ENCODE measurements at places on chromosomes 16 and 17.

DNA sequence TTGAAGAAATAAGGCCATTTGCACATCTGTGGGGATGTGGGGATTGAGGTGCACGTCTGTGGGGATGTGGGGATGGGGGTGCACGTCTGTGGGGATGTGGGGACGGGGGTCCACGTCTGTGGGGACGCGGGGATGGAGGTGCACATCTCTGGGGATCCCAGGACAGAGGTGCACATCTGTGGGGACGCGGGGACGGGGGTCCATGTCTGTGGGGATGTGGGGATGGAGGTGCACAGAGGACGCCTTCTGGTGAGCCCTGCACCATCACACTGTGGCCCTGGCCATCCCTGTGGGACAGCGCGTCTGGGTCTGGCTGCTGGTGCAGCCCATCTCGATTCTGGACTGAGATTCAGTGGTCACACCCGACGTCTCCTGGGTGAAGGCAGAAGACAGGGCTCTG, 161.4 kb downstream of the LAT start:
- DNase-seq, result no peak

GRCh38 chr16:4594433-4595410, 20.0 kb downstream of the UBALD1 start:
- DNase-seq, result no peak

DNA sequence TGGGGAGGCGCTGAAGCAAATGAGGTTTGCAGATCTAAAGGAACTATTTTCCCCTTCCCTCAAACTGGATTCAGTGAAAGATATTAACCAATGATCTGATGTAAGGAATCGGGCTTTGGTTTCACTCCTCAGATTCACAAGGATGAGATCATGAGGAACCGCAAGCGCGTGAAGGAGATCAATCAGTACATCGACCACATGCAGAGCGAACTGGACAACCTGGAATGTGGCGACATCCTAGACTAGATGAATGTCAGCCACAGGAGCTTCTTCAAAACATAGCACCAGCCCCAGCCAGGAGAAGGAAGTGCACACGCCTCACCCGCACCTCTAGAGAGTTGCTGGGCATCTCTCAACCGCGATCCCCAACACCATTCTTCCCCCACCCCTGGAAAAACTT, 22.5 kb downstream of the ATPAF2 start:
- no peak for DNase-seq

DNA sequence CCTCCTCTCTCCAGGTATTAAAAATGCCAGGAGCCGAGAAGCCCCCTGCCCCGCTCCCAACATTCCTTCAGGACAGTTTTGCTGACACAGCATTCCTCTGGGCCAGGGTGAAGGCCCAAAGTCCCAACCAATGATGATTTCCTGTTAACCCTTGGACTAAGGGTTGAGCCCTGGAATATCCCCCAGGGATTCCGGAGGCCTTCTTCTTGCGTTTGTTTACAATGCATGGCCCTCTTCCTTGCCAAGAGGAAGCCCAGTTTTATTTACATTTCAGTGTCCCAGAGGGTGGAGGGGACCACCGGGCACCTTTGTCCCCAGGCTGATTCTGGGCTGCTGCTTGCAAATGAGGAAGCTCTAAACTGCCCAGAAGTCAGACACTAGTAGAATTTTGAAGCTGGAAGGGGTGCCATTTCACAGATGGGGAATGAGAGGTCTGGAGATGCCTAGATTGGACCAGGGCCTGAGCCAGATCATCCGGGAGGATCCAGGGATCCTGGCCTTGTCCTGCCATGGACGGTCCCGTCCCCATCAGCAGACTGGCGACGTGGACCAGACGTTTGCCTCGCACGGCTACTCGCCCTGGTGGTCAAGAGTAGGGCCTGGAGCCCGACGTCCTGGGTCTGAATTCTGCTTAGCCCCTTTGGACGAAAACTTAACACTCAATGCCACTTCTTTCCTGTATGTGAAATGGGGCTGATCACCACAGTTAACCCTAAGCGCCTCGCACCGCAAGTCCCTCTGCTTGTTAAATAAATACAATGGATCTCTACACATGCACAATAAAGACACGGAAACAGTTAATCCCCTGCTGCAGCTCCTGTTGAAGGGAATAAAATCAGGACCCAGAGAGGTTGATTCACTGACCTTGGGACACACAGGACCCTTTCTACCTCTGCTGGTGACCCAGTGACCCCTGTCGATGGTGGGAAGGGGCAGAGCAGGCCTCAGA, 55.6 kb upstream of the CIBAR2 start:
- DNase-seq, result no peak

DNA sequence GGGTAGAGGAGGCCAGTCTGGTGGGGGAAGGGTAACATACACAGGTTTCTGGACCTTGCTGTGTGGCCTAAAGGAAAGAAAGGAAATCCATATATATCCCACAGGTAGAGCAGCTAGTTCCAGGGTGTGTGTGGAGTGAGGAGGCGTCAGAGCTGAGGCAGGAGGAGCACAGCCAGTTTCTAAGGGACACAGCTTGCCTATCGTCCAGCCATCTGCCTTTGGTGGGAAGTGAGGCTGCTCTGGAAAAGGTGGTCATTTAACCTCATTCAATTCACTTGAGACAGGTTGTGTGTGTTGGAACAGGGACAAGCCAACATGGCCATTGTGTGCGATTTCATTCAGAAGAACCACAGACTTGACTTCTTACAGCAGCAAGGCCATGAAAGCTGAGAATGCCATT, 36.9 kb upstream of the ERN1 start:
- DNase-seq, result no peak

GRCh38 chr17:38917259-38917658, 8.2 kb upstream of the LASP1NB start:
- no peak for DNase-seq

DNA sequence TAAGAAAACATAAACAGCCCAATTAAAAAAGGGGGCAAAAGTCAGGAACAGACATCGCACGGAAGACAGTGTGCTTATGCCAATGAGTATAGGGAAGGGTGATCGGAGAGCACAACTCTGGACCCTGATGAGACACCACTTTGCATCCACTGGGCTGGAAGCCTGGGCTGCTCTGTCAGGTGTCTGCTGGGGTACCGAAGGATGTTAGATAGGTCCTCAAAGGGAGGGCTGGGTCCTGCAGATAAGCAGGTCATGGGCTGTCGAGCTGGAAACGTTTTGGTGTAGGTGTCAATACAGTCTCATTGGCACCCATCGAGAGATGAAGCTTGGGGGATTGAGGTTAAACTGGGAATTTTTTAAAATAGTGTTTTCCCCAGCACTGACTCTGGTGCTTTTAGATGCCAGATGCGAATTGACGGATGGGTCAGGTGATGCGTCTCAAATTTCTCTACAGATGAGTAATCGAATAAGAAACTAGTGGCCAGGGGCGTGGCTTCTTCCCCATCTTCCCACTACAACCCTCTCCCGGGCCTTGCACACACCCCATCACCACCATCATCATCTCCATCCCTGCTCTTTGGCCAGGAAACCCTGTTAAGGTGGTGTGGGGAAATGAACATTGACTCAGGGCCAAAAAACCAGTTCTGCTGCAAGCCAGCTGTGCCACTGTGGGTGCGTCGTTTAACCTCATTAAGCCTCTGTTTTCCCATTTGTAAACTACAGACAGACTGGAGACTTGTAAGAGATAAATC, 47.8 kb upstream of the IRF8 start:
- DNase-seq, result no peak

GRCh38 chr16:57720142-57720575, 15.4 kb upstream of the KATNB1 start:
- DNase-seq, result peak; percentile 75

DNA sequence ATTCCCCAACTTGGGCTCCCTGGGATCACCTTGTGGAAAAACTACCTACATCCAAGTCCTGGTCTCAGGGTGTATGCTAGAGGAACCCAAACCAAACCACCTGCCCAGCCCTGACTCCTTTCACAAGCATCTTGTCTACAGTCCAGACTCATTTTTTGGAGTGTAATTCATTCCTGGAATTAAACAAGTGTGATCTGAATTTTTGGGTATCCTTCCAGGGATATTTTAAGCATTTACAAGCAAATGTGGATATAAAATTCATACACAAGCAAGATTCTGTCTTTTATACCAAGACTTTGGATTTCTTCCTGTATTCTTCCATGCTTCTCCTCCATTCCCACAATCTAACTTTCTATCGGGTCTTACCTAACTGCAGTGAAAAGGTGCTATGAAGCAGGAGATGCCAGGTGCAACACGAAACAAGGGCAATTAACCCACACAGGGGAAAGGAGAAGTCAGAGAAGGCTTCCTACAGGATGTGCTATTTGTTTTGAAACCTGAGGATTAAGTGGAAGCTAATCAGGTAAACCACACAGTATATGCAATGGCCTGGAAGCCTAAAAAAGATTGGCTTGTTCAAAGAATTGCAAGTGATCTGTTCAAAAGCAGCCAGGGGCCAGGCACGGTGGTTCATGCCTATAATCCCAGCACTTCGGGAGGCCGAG, 417.2 kb upstream of the C16orf82 start:
- no peak for DNase-seq

DNA sequence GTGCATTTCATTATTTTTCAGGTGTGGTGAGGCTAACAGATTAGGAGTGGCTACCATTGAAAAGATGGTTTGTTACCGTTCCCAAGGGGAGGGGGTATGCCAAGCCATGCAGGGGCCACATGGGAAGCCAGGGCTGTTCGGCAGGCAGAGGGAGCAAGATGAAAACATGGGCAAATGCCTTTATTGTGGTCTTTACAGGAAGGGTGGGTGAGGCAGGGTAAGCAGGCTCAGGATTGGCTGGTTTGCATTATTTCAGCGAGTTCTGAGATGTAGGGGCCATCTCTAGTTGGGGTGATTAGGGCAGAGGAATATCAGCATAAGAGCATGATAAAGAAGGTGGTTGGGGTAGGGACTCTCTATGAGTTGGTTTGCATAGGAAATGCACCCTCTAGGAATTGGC, 117.6 kb downstream of the CCT6B start:
- DNase-seq, result no peak

Measured in fibroblast of pulmonary artery (primary cell).